Retinal pigment epithelial cell (primary cell): ENCODE measurements at places on chromosomes 16 and 17.

- DNase-seq, result no peak
Measured at GRCh38 chr16:68517606-68518166, 21.4 kb upstream of the ZFP90 start.

- DNase-seq, result no peak
Measured at GRCh38 chr17:43532581-43532980, 13.6 kb downstream of the ETV4 start.

GRCh38 chr17:58911741-58912343 lies 156.2 kb downstream of the PPM1E start:
- no peak for DNase-seq

DNA sequence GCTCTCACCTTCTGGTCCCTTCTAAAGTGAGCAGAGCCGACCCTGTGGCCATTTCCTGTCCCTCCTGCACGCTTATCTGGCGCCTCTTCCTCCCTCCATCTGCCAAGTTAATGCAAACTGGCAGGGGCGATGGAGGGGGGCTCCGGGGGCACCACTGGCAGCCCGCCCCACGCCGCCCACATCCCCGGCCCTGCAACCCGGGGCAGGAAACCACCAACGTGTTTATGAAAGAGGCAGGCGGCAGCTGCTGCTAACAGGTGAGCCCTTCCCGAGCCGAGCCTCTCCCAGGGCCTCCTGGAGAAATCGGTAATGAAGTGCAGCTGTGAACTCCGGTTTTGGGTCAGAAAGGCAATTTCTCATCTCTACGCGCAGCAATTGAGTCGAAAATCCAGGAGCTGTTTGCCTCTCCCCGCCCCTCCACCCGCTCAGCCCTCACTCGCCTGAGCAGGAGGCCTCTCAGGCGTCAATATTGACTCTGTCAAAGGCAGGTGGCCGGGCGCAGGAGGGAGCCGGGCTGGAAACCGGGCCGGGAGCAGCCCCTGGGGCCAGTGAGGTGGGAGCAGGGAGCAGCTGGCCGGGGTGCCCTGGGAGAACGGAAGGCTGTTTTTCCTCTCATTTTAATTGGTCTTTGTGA lies 164.4 kb upstream of the GSE1 start:
- no peak for DNase-seq

DNA sequence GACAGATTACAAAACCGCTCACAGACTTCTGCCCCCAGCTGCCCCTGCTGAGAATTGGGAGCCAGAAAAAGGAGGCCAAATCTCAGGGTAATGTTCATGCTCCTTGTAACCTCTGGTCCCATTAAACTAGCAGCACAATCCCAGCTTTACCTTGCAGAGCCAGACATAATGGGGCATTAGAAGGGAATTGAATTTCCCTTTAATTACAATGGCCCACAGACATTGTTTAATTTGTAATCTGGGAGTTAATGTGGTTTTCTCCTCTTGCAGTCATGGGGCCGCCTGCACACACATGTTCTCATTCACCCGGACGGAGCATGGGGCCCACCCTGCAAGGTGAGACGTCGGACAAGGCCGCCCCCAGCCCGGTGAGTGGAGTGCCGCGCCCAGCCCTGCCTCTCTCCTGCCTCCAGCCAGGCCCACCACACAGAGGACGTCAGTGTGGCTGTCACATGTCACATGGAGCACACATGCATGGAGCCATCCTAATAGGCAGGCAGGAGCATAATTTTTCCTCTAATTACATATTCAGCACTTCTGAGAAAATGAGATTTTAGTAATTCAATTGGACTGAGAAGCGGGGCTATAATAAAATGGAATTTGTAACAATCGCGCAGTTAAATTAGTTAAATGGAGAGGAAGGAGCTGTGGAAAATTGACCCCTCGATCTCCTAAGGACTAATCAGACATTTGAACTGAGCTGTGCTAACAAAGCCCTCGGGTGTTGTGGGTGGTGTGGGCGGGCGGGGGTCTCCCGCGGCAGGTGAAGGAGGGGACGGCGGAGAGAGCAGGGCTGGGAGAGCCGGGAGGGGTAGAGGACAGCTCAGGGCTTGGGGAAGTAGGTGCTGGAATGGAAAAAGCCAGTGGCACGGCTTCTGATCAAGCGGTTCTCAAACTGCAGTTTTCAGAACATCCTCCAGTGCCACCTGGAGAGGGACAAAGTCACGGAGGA lies 87.7 kb downstream of the ENGASE start:
- no peak for DNase-seq

- DNase-seq, result no peak
Measured at GRCh38 chr17:299546-299945, 53.1 kb downstream of the RPH3AL start.

DNA sequence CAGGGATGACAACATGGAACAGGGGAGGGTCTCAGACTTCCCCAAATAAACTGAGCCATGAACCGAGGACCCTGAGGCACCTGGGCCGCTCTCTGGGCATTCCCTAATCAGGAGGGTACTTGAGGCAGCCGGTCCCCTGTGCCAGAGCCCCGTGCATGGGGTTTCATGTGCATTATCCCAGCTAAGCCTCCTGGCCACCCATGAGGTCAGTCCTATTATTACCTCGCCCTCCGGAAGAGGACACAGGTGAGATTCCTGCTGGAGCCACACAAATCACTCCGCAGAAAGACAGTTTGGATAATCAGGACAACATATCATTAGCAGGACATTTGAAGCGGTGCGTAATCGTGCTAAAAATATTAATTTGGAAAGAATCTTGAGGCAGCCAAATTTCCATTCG lies 274.0 kb downstream of the PARN start:
- DNase-seq, result no peak

DNA sequence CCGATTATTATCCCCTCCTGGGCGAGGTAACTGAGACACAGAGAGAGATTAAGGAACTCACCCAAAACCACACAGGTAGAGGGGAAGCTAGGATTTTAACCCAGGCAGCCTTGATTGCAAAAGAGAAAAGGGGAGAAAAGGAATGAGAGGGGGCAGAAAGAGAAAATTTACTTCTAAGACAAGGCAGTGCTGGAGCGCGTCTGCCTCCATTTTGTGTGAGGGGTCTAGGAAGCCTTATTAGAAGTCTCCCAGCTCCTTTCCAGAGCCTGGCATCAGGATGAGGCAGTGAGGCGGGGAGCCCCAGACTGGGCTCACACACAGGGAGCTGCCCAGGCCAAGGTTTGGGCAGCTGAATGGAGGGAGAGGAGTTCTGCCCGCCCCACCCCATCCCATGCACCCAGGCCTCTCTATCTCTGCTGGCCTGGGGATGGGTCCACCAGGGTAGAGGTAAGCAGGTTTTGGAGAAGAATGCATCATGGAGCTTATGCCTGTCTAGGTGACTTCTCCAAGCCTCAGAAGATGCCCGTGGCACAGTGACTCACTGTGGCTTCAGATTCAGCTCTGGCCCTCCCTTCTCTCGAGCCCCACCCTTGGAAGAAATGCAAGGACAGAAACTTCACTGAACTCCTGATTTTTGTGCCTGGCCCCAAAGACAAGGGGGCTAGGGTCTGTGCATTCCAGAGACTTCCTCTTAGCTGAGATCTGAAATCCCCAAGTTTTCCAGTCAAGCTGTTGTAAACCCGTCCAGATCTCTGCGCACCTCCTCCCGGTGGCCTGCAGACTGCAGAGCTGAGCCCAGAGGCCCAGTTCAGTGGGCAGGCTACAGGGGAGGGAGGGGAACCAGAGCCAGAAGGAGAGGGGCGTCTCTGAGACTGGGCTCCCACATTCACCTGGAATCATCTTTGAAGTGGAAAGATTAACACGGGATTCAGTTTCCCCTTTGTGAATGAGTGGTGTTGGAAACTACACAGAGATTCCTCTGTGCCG lies 95.1 kb upstream of the CDH5 start:
- no peak for DNase-seq

DNA sequence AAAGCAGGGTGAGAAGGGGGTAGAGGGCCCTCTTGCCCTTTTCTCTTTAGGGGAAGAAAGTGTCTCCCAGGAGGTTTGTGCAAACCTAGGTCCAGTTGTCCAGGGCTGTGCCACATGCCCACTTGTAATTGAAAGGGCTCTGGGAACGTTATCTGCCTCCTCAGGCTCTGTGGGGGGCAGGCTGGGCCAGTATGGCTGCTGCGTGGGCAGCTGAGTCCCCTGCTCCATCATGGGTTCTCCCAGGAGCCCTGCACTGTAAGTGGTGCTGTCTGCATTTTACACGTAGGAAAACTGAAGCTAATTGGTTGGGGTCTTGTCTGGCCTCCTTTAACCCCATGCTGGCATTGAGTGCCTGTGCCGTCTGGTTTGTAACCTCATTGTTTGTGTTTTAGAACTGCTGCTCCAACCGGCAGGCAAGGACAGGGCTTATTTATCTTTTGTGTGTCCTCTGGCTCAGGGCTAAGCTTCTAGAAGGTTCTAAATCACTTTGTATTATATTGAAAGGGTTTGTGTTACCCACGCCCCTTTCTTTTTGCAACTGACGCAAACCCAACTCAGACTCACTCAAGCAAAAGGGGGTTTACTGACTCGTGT lies 117.7 kb upstream of the CIBAR2 start:
- DNase-seq, result no peak

GRCh38 chr17:72683506-72684404 lies 408.7 kb downstream of the SLC39A11 start:
- peak; percentile 51 for DNase-seq

DNA sequence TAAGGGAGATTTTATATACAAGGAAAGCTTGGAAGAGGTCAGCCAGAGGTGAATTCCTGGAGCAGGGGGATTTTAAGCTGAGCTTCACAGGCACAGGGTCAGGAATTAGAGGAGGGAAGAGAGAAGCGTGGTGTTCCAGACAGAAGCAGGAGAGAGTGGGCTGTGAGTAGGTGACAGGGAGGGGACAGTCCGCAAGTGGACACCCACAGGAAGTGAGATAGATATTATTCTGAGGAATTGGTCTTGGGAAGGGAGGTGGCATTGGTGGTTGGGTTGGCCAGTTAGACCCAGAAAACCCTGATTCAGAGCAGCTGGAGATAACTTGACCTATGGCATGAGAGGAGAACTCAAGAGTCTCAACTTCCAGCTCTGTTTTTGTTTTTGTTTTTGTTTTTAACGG lies 14.7 kb downstream of the PHB1 start:
- no peak for DNase-seq
